ENCODE measurements at places on chromosomes 13 and 19. TPM values are rescaled to one million over a fixed set of nuclear protein-coding genes. Genes with fewer than 3 reads are reported as not detected.

Gene CXCL17
- not detected for total RNA-seq

Gene KIR2DL1
- not detected for total RNA-seq

Gene PPAN
- 74.4 TPM for total RNA-seq

Gene ZNF549
- 10.4 TPM for total RNA-seq

Gene ZNF540
- total RNA-seq: 0.21 TPM

Gene ALG5
- 24.6 TPM for total RNA-seq

Gene ZNF544
- 54.5 TPM for total RNA-seq

Gene SLC7A10
- 3.2 TPM for total RNA-seq

Gene ZNF433
- total RNA-seq: 1.8 TPM

Gene OR7D2
- total RNA-seq: not detected

- DNase-seq: no peak
Measured at GRCh38 chr13:90723381-90723780, 624.1 kb upstream of the MIR17HG start.

DNA sequence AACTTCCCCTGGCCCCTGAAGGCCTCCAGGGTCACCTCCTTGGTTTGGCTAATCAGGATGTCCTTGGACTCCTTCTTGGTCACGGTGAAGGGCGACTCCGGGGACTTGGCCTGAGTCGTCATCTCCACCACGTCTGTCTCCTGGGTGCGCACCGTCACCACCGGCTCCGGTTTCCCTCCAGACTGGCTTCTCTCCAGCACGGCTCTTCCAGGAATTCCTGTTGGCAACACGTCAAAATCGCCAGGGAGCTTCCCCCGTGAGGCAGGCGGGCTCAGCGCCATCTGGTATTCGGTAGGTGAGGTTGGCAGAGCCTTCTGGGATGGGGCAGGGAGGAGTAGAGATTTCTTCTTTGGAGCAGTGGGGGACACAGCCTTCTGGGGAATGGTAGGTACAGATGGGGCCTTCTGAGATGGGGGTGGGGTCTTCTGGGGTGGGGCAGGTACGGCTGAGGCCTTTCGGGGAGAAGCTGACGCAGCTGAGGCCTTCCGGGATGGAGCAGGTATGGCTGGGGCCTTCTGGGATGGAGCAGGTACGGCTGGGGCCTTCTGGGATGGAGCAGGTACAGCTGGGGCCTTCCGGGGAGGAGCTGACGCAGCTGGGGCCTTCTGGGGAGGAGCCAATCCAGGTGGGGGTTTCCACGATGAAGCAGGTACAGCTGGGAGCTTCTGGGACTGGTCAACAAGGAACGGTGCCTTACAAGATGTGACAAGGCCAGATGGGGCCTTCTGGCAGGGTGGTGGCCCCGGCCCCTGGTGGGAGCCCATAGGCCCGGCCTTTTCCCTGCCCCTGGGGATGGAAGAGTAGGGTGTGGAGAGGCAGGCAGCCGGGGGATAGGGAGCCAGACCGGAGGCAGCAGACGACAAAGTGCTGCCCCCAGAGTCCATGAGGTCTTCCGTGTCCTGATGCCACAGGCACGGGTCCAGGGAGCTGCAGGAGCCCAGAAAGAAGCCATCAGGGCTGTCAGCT, 3.8 kb downstream of the GARIN5B start:
- DNase-seq: no peak

GRCh38 chr13:110617321-110618072, 2.2 kb downstream of the NAXD start:
- DNase-seq: no peak

- no peak for DNase-seq
Measured at GRCh38 chr13:32804673-32805230, 211.5 kb upstream of the KL start.

GRCh38 chr13:39410096-39410901, 192.7 kb downstream of the LHFPL6 start:
- no peak for DNase-seq

- no peak for DNase-seq
Measured at GRCh38 chr19:56189785-56190184, 7.8 kb downstream of the ZSCAN5B start.

DNA sequence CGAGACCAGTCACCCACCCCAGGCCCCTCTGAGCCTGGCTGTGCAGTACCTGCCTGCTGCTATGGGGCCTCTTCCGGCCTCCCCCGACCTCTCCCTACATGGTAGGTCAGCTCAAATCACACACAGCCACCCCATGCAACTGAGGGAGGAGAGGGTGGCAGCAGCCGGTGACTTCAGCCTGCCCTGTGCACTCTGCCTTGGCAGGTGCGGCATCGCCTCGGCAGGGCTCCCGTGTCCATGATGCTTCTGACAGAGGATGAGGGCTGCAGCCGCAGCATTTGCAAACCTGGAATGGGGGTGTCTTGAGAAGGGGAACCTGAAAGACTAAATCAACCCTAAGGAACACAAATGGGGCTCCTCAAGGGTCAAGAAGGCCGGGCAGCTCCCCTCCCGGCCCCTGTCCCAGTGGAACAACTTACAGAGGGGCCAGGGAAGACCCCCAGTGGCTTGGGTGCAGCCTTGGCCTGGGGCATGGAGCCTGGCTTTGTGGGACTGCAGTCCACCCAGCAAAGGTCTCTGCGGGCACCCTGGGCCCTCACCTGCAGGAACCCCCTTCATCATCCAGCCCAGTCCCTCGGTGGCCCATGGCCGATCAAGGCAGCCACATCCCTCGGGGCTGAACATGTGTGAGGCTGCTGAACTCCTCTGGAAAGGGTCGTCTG, 6.7 kb downstream of the TEX29 start:
- peak; percentile 43 for DNase-seq

DNA sequence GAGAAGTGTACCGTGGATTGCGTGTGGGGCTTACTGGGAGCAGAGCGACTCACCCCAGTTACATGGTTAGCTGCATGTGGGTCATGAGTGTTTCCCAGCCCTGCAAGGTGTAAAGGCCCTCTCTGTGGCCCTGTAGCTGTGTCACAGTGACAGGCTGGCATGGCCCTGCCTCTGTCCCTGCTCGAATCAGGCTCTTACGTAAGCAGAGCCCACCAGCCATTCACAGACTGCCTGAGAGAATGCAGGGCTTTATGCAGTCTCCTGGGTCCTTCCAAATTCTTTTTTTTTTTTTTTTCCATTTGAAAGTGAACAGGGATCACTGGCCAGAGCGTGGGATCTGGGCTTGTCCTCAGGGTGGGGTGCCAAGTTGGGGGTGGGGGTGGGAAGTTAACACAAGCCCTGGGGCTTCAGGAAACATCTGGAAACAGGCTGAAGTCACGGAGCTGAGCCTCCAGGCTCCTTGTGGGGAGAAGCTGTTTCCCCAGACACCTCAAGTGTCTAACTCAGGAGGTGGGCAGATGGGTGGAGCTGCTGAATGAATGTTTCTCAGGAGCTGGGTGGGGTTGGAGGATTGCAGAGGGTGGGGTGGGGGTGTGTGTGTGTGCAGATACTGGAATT, 13.4 kb downstream of the TECR start:
- no peak for DNase-seq

DNA sequence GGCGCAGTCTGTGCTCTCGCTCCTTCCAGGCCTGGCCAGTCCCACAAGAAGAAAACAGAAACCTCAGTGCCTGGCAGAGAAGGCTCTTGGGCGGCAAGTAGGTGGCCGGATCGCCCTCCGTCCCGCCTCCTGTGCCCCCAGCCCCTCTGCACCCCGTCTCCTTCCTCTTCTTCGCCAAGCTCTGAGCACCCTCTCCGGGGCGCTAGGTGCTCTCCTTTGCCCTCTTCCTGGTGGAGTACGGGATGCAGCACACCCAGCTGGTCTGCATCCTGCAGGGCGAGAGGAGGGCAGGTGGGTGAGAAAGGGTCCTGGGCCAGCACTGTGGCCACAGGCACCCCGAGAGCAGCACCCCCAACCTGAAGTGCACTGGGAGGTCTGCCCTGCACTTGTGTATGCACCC, 17.3 kb downstream of the C13orf46 start:
- no peak for DNase-seq

DNA sequence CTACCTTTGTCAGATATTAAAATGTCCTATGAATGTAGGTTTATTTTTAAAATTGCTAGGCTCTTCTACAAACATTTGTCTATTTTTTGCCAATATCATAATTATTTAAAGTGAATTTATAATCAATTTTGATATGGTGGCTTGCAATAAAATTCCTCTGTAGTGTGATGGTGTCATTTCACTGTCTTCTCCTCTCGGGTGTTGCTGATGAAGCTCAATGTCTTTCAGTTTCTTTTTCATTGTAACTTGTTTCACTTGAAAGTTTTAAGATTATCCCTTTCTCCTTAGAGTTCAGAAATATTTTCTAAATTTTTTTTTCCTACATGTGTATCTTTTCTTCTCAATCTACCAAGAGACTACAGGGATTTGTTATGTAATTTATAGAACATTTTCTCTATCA, 267.1 kb upstream of the EDNRB start:
- DNase-seq: no peak

DNA sequence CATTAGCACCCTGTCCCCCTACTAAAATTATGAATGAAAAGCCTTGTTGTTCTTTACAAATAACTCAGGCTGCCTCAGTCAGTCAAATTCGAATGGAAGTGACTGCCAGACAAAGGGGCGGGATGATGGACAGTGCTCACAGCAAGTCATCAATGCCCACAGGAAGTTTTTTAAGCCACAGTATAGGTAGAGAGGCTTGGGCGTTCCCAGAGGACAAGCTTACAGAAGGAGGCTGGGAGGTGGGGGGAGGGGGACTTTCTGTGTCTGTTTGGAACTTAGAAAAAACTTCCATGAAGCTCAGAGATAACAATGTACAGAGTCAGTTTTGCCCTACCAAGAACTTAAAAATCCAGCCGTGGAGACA, 18.5 kb upstream of the SPRY2 start:
- DNase-seq: no peak

DNA sequence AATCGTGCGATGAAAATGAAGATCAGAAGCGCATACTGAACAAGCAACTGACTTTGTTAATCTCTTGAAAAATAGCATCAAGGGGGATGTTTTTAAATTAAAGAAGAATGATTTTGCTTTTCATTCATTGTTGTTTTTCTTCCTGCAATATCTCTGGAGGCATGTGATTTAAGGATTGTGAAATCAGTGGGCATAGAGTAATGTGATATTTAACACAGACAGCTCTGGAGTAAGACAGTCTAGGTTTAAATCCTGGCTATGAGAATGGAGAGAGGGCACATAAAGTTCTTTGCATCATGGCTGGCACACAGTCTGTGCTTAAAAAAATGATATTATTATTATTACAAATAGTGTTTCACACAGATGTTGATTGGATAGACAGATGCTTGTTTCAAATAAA, 243.1 kb upstream of the NBEA start:
- no peak for DNase-seq

GRCh38 chr13:64397701-64398100, 2832.4 kb downstream of the PCDH9 start:
- no peak for DNase-seq

DNA sequence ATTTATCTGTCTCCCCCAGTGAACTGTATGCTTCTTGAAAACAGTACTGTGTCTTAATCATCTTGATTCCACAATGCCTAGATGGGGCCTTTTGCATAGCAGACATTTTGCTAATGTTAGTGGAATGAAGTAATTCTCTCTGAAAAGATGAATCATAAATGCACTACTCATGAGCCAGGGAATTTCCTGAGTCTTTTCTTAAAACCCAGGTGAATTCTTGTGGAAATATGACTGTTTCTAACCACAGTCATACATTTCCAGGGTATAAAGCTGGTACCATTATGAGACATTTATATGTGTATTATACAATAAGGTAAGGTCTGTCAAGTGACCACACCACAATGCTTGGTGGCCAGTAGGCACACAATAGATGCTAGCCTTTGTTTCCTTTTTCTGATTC, 5.5 kb upstream of the KCTD4 start:
- DNase-seq: no peak

GRCh38 chr13:101711307-101712025, 259.0 kb downstream of the ITGBL1 start:
- DNase-seq: no peak

DNA sequence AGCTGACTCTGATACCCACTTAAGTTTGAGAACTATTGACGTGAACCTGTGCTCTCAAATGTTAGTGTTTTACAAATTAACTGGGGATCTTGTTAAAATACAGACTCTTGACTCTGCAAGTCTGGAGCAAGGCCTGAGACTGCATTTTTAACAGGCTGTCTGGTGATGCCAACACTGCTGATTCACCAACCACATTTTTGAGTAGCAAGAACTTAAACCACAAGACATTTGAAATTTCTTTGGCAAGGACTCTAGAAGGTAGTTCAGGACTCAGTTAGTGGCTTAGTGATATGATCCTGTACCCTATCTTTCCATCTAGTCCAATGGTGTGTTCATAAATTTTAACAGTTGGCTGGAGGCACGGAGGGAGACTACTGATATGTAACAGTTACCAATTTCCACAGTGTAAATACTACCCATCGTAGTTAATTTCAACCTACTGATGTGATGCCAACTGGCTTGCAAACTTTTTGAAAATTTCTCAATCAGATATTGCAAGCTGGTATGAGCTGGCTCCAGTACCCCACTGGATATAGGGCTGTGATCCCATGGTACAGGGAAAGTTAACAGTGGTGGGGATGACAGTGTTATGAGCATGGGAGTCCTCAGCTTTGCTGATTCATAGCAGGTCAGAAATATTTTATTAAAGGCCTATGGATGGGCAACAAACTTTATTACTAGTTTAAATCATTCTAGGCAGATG, 255.1 kb downstream of the TBC1D4 start:
- no peak for DNase-seq

- no peak for DNase-seq
Measured at GRCh38 chr19:1668486-1669270, 16.3 kb upstream of the TCF3 start.

DNA sequence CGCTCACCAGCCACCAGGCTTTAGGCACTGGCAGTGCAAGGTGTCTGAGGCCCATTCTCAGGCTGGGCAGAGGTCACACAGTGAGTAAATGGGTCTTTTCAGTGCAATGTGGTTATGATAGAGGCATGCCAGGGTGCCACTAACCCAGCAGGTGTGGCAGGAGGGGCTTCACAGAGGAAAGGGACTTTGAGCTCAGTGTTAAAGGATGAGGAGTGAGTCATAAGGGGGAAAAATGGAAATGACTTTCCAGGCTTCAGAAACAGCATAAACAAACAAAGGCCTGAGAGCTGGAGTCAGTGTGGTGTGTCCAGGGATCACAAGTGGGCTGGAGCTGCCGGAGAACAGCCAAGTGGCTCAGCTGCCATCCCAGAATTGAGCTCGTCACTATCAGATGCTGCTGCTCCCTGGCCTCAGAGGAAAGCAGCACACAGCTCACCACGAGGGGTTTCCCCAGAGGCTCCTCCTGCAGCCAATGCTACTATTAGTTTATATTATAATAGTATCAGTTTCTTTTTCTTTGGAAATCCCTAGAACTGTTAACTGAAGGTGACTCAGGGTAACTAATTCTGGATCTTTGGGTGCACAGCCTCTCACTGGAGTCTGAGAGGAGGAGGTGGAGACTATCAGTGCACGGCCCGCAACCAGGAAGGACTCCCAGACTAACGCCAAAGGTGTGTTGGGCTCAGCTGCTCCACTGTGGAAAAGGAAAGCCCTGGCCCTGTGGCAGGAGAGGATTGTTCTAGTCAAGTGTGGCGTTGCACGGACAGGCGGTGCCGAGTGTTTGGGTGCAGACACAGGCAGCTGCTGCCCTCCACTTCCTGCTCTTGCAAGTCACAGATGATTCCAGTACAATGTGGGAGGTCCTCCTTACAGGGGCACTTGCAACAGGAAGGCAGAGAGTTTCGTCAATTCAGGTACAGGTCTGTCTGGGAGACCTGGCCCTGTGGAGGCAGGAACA, 39.5 kb downstream of the DHRS12 start:
- no peak for DNase-seq

- no peak for DNase-seq
Measured at GRCh38 chr19:32464279-32464678, 58.7 kb downstream of the DPY19L3 start.

All from H1 (cell line).